Heart right ventricle (tissue), 16 donors: ENCODE measurements at places on chromosomes 5 and 9. TPM values are rescaled to one million over a fixed set of nuclear protein-coding genes. Genes with fewer than 3 reads are reported as not detected.

YIPF5 gene
- polyA plus RNA-seq, result 3.9 TPM

SPINK6 gene
- not detected for polyA plus RNA-seq

YTHDC2 gene
- 4.9 TPM for polyA plus RNA-seq

TXNDC8 gene
- not detected for polyA plus RNA-seq

CCL27 gene
- polyA plus RNA-seq, result 0.45 TPM

PSAT1 gene
- polyA plus RNA-seq, result 4.0 TPM

CAVIN4 gene
- 13.0 TPM for polyA plus RNA-seq

ALDH7A1 gene
- 22.5 TPM for polyA plus RNA-seq

UGT3A2 gene
- not detected for polyA plus RNA-seq

GPR150 gene
- 0.15 TPM for polyA plus RNA-seq

ARID3C gene
- polyA plus RNA-seq, result not detected

KIF4B gene
- polyA plus RNA-seq, result not detected
